ENCODE measurements at places on chromosomes 11 and 22. TPM values are rescaled to one million over a fixed set of nuclear protein-coding genes. Genes with fewer than 3 reads are reported as not detected.
A peak's percentile ranks its signal among the peaks of the same experiment; 100 is the strongest.

CREB3L1 gene
- total RNA-seq, result 12.1 TPM

- DNase-seq, result peak; percentile 79
These were observed 1.9 kb upstream of the PTGDR2 start for GRCh38 chr11:60857378-60858232.

GRCh38 chr11:83480251-83480650, 194.1 kb upstream of the CCDC90B start:
- DNase-seq, result no peak

DNA sequence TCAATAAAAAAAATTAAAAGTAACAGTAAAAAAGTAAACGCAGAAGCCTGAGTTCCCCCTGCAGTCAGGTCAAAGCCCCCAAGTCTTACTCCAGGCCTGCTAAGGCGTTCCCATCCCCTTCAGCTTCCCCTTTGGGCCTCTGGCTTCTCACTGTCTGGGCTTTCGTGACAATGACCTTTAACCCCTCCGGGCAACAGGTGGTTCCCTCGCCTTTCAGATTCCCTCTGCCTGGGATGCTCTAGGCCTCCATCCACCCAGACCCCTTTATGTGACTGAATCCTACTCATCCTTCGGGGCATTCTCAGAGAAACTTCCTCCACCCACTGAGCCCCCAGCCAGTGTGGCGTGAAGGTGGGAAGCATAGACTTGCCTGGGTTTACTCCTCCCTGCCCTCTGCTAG, 8.0 kb downstream of the MPST start:
- no peak for DNase-seq

- no peak for DNase-seq
These were observed 7.3 kb downstream of the CCDC117 start for GRCh38 chr22:28779833-28780232.

Measured in SJSA1 (cell line).